ENCODE measurements at places on chromosomes 4 and X.

DNA sequence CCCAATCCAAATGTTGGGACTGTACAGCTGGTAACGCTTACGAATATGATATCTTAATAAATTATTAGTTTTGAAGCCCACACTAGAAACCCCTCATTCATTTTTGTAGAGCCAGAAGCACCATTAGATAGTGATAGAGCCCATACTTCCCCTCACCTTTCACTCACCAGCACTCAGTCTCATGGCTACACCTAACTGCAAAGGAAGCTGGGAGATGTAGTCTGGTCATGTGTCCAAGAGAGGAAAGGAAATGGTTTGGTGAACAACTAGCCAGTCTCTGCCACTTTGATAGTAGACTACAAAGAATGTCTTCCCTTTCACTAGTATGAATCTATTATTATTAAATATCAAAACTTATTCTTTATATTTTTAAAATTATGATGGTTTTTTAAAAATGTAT, 77.1 kb upstream of the EGFL6 start:
- no peak for DNase-seq

DNA sequence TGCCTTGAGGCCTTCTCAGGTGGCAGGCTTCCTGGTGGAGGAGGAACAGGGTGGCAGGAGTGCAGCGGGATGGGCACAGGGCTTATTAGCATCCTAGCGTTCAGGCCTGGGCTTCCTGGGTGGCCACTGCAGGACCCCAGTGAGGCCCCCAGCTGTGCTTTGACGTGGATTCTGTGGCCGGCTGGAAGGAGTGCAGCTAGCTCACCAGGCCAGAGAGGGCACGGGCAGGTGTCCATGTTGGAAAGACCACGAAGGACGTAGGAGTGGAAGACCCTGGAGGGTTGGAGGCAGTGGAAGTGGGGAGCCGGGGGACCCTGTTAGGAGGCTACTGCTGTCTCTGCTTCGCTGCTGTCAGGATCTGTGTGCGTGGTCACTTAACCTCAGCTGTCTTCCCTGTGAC, 13.3 kb upstream of the TADA2B start:
- DNase-seq, result no peak

- DNase-seq, result peak; percentile 70
These were observed 13.0 kb upstream of the SMIM20 start for GRCh38 chr4:25901030-25901430.

- DNase-seq, result no peak
These were observed 72.2 kb downstream of the GPR143 start for GRCh38 chrX:9693307-9694001.

- no peak for DNase-seq
These were observed 1886.4 kb upstream of the TENM3 start for GRCh38 chr4:180356766-180357165.

DNA sequence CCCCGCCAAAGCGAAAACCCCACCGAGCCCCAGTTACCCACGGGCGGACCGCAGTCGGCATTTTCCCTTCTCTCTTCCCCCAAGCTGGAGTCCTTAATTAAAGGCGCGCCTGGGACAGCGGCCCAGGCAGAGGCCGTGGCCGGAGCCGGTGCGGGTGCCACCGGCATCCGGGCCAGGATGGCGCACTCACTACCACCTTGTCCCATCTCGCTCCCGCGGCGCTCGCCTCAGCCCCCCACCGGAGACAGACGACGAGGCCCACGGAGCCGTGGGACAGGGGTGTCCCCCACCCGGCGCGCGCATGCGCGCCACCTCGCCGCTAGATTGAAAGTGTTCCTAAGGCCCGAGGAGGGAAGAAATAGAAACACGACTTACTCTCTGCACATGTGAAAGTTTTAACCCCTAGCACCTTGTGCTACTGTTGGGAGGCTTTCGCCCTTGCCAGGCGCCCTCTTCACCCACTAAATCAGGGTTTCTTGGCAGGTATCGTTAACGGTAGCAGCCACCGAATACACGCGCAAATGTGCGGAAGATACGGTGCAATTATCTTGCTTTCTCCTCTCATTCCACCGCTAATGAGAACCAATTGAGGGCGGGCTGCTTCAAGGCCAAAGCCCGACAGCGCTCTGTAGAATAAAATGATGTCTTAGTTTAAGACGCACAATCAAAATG, 64.3 kb upstream of the CCDC160 start:
- DNase-seq, result no peak

DNA sequence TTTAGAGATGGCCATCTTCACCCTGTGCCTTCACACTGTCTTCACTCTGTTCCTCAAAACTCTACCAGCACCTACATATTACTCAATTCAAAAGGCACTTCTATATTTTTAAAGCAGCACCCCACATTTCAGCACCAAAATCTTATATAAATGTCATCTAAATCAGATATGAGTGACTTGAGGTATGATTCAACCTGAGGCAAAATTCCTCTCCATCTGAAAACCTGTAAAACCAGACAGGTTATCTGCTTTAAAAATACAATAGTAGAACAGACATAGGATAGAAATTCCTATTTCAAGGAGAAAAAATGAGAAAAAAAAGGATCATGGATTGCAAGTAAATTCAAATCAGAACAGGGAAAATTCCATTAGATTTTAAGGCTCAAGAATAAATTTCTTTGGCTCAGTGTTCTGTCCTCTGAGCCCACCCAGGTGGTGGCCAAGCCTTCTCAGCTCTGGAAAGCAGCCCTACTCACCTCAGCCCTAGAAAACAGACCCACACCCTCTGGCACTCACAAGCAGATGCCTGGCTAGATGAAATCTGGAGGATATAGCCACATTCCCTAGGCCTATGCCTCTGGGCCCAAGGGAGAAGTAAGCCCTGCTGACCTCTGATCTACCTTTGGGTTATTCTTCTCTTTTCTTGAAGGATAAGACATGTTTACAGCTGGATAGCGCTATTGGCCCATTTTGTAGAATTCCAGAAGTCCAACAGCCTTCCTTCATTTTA, 240.4 kb upstream of the ZCCHC13 start:
- no peak for DNase-seq

DNA sequence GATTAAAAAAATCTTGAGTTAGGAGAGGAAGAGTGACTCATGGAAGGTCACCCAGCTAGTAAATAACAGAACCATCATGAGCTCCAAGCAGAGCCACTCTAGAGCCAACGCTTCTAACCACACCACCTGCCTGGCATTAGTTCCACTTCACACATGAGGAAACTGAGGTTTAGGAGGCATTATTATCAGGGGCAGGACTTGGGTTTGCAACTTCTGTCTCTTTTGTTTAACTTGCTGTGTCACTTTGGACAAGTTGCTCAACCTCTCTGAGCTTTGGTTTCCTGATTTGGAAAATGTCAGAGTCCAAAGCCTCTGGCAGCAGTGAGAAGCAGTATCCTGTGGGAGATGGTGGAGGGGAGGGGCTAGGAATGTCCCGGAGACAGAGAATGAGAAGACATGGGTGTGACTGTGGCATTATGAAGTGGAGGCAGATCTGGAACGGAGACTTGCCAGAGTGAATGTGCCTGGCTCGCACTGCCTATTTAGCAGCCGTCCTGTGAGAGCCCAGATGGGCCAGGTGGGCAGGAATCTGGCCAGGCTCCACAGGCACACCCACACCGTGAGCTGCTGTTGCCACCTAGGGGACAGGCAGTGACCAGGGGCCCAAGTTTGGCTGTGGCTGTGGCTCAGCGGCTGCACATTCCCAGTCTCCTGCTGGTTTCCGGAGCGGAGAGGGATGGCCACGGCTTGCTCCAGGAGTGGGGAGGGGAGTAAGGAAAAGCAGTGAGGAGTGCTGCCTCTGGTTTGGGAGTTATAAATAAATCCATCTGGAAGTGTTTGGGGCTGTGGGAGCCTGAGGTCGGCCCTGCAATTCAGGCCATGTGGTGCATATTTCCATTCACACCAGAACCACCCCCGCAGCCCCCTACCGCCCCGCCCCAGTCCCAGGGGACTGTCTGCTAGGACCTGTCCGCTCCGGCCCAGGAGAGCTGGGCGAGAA, 93.4 kb downstream of the NHSL2 start:
- peak; percentile 63 for DNase-seq

DNA sequence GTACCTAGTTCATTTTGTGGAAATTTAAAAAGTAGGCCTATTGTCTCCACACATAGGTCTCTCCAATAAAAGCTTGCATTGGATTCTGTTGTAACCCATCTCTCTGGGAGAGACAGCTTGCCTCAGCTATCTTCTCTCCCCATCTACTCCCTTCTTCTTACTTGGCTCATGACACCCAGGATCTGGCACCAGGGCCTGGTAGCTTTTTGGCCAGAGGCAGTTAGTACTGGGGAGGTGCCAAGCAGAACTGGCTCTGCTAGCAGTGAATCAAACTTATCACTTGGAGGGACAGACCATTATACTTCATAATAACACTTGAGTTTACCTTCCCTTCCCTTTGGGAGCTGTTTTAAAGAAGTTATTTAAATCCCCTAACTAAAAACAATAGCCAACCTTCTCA, 31.8 kb downstream of the PLAC1 start:
- DNase-seq, result no peak

- DNase-seq, result no peak
These were observed 459.1 kb downstream of the SH2D1A start for GRCh38 chrX:124805486-124805885.

GRCh38 chr4:53563824-53564223, 27.5 kb downstream of the LNX1 start:
- no peak for DNase-seq

GRCh38 chrX:8179656-8180055, 8.6 kb upstream of the VCX2 start:
- DNase-seq, result peak; percentile 19

GRCh38 chr4:182648766-182649165, 268.4 kb downstream of the DCTD start:
- no peak for DNase-seq

DNA sequence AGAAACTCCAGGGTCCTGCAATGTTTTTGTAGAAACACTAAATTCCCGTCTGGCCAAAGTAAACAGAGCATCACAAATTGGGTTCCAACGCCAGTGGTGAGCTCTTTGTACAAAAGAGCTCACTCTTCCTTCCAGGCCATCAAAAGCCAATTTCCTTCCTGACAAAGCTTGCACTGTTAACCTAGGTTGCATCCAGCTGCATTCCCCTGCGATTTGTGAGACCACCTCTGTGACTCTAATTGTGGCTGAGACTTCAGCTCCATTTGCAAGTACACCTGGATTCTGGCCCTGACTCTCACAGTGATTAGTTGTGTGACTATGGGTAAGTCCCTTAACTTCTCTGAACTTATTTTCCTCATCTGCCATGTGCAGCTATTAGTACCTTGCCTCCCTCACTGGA, 212.5 kb upstream of the CXorf66 start:
- DNase-seq, result no peak
